ENCODE measurements at places on chromosomes 11 and 22. TPM values are rescaled to one million over a fixed set of nuclear protein-coding genes. Genes with fewer than 3 reads are reported as not detected.

ZBTB44 gene
- total RNA-seq, result 36.3 TPM

DNA sequence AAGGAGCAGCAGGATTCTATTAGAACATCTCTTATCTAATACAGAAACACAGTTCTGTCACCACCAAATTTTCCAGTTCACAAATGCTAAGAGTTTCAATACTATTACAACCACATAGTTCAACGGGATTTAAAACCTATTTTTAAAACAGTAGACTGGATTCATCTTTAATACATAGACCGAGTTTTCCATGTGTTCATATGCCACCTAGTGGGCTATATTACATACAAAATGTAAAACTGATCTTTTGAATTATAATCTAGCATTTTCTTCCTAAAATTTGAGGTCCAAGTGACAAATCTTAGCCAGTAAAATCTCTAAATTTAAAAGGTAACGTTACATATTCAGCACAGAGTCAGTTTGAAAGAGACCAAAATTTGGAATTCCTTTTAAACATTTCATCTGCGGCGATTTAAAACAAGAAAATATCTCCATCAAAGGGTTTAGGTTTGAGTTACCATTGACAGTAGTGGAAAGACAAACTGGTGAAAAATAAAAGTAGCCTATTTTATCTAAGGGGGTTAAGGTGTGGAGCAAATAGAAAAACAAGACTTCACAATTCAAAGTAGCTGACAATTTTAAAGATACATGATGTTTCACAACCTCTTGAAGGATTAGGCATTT lies 269.3 kb upstream of the MPPED2 start:
- DNase-seq, result no peak

PGAP2 gene
- total RNA-seq, result 26.5 TPM

APOA5 gene
- not detected for total RNA-seq

SYT12 gene
- not detected for total RNA-seq

GRCh38 chr11:130203766-130204702 lies 44.5 kb downstream of the ST14 start:
- no peak for DNase-seq

DNA sequence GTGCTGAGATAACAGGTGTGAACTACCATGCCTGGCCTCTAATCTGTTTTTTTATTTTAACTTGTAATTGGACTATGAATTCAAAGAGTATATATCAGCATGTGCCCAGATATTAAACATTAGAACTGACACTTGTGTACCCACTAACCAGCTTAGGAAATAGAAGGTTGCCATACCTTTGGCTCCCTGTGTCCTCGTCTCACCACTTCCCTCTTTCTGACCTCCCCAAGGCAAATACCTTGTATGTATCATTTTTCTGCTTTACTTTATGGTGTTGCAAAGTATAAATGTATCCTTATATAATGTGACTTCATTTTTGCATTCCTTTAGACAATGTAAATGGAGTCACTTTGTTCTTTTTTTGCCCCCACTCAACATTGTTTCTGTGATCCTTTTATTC lies 9.1 kb downstream of the PPP6R3 start:
- no peak for DNase-seq

GRCh38 chr11:35157814-35158700 lies 19.1 kb downstream of the CD44 start:
- DNase-seq, result no peak

All from left lung (tissue), 14 donors.